Amygdala (tissue), 56 donors: ENCODE measurements at places on chromosomes 12 and 14.

DNA sequence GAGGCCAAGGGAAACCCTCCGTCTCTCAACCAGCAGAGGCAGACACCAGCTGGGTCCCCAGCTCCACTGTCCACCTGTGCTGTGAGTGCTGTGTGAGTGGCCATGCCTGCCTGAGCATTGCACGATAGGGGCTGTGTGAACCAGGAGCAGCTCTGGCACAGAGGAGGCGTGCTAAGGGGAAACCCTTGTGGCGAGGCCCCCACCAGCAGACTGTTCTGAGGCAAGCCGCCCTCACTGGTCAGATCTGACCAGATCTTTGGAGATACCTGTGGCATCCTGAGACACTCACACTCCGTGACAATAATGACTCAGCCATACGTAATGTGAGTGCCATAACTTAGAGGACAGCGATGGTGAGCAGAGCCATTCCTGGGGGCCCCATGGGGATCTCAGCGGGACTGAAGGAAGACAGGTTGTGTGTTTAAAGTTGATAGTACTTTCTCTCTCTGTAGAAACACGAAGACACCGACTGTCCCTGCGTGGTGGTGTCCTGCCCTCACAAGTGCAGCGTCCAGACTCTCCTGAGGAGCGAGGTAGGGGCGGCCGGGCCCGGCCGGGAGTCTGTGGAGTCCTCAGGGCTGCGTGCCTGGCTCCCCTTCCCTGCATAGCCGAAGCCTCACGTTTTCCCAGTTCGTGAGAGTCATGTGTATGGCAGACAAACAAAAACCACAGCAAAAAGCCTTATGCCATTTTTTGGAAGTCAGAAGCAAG, 36.6 kb upstream of the AMN start:
- no peak for DNase-seq

- DNase-seq: no peak
Observed at GRCh38 chr12:67484791-67485480, 163.6 kb upstream of the DYRK2 start.

DNA sequence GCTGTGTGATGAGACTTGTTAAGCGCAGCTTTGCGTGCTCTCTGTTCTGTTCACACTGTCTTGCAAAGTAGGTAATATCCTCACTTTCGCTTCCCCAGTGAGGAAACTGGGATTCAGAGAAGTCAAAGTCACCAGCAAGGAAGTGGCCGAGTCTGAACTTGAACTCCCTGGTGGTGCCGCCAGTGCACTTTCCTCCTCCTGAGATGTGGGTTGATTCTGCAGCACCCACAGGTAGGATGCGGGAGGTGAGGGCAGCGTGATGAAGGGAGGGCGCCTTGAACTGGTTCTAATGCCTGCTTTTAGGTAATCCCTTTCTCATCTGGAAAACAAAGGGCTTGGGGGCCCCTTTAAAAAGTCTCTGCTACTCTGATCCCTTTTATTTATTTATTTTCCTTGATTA, 54.9 kb upstream of the IGF1 start:
- no peak for DNase-seq

GRCh38 chr12:89875225-89875624, 166.6 kb upstream of the ATP2B1 start:
- no peak for DNase-seq

DNA sequence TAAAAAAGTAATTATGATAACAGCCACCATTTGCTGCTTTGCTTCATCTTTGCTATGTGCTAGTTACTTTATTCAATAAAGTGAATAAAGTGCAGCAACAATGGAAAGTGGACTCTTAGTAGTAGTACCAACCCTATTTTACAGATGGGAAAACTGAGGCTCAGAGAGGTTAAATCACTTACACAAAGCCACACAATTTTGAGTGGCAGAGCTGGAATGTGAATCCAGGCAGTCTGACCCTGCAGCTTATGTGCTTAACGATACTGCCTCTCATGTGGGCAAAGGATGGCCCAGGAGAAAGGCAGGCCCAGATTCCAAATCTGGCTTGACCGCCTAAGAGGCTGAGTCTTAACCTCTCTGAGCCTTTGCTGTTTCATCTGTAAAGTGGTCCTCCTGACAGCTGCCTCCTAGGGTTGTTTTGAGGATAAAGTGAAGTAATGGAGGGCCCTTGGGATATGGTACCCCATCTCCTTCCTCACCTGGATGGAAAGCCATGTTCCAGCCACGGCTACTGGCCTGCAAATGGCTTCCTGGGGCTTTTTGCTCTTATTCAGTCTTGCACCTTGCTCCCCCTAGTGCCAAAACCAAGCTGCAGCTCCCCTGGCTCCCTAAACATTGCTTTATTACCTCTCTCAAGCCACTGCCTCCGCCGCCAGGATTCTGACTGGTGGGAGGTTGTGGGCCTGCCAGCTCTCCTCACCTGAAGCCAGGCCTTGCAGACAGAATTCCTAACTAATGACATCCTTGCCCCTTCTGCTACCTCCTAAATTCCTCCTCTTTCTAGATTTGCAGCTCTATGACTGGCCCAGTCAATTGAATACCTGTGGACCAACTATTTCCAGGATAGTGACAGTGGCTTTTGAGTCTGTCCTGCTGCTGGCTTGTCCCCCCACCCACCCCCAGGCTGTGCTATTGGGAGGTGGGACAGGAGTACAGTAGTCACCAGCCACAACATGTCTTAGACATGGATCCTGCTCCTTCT, 283.3 kb upstream of the PWP1 start:
- DNase-seq: no peak

GRCh38 chr12:49428793-49429192, 61.5 kb downstream of the SPATS2 start:
- no peak for DNase-seq

DNA sequence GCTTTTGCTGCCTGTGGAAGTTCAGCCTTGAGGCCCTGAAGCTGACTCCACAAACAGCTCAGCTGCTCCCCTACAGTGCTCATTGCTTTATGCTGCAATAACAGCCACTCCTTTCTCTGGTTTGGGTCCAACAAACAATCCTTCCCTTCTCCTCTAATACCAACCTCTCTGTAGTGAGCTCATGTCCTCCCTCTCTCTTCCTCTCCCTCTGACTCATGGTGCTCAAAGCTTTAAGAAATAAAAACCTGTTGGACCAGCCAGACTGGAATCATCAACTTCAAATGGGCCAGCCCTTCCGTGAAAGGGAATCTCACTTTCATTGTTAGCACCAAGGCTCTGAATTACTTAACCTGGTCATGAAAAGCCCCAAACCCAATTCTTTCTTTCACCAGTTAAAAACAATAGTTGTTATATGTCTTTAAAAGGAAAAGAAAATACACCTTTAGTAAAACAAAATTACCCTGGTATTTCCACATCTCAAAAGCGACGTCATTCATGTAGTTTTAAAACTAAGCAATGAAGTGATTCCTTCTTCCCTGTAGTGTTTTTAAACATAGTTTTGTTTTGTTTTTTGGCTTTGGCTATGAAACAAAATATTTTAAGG, 126.4 kb downstream of the DUSP6 start:
- DNase-seq: no peak

DNA sequence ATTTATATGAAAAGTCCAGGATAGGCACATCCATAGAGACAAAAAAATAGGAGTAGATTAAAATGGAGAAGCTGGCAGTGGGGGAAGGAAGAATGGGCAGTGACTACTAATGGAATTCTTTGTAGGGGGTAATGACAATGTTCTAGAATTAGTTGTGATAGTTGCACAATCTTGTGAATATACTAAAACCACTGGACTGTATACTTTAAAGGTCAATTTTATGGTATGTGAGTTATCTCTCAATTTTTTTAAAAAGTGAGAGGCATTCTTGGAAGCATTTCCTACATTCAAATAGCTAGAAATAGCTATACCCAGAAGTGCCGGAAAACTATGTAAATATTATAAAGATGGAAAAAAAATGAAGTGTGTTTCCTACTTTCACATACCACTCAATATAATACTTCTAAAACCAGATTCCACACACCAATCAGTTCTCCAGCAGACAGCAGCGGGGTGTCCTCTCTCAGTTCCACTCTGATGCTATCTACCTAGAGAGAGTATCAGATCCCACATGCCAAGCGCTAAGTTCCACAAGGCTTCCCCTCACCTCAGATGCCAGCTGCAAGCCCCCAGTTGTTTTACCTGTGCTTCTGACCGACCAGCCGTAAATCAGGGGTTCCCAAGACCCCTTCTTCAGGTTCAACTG, 41.7 kb upstream of the NID2 start:
- DNase-seq: no peak

DNA sequence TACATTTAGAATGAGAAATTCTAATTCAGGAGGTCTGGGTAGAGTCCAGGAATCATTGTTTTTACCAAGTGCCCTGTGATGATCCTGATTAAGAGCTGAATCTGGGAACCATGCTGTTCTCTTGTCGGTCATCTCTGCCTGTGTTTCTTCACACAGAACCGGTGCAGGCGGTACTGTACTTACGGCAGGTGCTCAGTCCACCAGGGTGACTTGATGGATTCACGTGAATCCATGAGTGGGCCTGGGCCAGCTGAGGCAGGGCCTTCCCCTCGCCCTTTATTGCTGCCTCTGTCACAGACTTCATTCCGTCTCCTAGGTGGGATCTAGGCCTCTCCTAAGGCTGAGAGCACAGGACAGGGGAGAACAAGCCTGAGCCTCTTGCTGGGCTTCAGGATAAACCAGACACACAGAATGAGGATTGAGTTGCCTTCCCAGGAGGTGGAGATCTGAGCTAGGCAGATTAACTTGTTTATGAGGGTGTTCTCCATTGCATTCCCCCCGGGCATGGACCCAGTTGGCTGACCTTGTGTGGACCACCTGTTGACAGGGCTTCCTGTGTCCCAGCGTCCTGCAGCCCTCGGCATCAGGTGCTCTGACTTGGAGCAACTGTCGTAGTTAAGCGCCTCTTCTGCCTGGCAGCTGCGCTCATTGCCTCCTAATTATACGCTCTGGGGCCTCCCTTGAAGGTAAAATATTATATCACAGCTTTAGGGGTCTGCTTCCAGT, 42.1 kb downstream of the B4GALNT3 start:
- no peak for DNase-seq

- DNase-seq: peak; percentile 24
Observed at GRCh38 chr12:2212971-2213869, 160.4 kb downstream of the CACNA1C start.

GRCh38 chr14:45065956-45066355, 18.0 kb upstream of the PRPF39 start:
- no peak for DNase-seq

DNA sequence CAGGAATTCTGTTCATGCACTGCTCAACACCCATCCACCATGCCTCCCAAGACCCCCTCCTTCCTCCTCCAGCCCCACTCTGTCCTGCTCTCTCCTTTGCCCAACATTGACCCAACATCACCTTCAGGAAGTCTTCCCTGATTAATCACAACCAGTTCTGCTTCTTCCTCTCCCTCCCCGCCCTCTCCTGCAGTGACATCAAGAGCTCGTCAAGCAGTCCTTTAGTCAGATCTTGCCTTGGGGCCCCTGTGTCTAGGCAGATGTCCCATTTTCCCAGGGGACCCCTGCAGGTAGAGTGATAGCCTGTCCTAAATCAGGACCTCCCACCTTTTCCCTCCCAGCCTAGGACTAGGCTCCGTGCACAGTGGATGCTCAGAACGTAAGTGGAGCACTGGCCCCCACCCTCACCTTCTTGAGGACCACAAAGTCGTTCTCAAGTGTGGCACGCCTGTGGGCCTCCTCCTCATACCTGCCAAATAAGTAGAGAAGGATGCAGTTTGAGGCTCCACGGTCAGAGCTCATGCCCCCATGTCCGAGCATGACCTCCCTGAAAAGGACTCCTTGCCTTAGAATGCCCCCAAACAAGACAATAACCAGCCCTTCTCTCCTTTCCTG, 2.3 kb downstream of the KRT78 start:
- no peak for DNase-seq
